Skeletal muscle cell (primary cell): ENCODE measurements at places on chromosomes 1 and 21.
A peak's percentile ranks its signal among the peaks of the same experiment; 100 is the strongest.

DNA sequence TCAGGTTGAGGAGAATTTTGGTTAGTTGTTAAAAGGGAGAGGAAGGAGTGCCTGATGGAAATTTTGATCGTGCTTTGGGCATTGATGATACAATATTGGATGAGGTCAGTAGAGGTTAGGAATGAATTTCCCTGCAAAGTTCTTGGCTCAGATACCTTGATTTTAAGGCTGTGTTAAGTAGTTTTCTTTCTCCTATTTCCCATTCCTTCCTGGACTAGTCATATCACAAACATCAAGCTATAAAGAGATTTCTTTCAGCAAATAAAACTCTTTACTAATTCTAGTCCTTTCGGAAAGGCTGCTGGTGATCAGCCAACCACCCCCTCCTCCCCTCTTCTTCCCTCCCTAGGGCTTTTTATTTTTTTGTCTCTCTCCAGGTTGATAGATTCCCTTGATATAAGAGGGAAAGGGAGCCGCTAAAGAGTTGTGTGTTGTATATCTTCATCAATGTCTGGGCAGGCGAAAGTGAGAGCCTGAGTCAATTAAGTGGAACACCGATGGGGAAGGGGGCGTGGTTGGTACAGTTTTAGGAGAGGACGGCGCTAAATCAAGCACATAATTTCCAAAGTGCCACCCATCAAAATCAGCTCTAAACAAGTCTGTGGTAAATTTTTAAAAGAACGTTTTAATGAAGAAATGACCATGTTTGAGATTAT, 100.1 kb upstream of the PLXNA2 start:
- DNase-seq: no peak

- DNase-seq: no peak
Measured at GRCh38 chr1:178632653-178633052, 92.4 kb upstream of the RALGPS2 start.

DNA sequence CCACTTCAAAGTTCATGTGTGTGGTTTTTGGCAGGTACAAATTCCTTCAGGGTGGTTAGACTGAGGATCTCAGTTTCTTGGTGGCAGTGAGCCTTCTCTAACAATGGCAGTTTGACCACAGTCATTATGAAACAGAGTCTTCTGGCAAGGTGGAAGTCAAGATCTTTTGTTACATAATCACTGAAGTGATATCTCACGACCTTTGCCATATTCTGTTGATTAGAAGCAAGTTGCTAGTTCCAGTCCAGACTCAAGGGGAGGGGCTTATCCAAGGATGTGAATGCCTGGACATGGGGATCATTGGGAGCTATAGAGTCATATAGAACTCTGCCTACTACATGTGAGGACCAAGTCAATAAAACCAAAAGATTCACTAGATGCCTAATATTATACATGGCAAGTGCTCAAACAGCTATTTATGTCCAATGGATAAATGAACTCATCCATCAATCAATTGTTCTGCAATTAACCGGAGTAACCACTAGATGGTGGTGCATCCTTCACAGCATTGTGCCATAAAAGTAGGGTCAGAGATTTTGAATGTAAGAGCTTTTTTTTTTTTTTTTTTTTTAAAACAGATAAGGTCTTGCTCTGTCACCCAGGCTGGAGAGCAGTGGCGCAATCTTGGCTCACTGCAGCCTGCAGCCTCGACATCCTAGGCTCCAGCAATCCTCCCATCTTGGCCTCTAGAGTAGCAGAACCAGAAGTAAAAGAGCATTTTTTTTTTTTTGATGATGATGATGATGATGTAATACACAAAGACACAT, 131.9 kb downstream of the CRB1 start:
- peak; percentile 11 for DNase-seq

DNA sequence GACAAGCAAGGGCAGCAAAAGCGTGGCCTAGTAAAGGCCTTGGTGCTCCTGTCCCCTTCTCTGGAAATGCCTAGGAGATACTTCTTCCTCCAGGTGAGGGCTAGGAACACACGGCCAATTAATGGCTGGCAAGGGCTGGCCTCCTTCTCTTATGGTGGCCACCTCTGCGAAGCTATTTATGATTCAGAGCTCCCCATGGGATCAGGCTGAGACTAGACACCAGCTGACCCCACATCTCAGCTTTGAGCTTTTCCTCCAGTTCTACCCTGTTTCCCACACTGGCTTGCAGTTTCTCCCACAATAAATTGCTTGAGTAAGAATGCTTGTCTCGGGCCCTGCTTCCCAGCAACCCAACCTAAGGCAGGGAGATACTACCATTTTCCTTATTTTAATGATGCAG, 53.7 kb downstream of the CAMK2N1 start:
- no peak for DNase-seq
